Caki2 (cell line): ENCODE measurements at places on chromosomes 16 and 17.

- DNase-seq = no peak
Observed at GRCh38 chr16:87333101-87333500, 15.9 kb upstream of the C16orf95 start.

DNA sequence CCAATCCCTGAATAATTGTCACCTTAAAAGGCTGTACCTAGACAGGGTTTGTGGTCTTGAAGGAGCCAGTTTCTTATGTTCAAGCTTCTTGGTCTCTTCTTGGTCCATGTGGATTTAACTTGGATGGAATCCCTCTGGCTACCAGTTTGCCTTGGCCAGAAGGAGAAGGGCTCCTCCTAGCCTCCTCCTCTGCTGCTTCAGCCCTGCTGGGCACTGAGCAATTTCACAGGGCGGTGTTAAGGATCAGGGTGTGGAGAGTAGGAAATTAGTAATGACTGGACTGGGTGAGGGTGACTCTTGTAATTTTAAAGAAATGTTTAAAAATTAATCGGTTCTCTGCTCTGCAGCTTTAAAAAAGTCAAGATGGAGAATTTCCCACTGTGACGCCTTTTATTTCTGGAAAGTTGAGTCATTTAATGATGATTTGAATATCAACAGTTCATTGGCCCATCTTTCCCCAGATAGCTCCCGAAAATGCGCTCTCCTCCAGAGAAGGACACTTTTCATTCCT lies 96.4 kb downstream of the MSI2 start:
- peak; percentile 75 for DNase-seq

GRCh38 chr16:69495821-69496220 lies 69.9 kb upstream of the NFAT5 start:
- no peak for DNase-seq

- no peak for DNase-seq
Observed at GRCh38 chr17:12388226-12388625, 277.5 kb upstream of the MYOCD start.

GRCh38 chr16:66026211-66026610 lies 340.3 kb upstream of the CDH5 start:
- no peak for DNase-seq

DNA sequence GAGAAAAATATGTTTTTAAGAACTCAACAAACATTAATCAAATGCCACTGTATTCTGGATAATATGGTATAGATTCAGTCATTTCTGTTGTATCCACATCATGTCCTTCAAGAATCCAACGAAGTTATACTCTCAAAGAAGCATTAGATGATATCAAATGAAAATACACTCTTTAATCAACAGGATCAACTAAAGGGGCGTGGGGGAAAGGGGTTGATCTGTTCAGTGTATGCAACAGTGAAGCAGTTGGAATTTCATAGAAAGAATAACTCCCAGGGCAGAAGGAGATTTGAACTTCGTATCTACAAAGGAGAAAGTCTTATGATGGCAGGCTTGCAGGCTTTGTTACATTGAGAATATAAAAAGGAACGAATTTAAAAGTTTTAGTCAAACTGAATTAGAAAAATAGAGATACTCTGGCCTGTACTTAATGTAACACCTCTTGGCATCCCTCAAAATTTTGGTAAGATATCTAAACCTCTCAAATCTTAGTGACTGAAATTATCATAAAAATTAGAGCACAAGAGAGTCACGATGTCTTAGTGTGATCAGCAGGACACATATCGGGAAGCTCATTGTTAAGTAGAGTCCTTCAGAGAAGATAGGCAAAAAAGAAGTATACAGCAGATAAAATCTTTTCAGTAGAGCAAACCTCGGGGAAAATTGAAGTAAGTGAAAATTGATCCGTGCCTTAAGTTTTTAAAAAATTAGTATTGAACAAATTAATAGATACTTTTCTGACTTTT lies 431.4 kb downstream of the KCNJ18 start:
- DNase-seq = no peak

GRCh38 chr17:13576661-13577526 lies 24.8 kb downstream of the HS3ST3A1 start:
- DNase-seq = no peak
